ENCODE measurements at places on chromosomes 2 and 18. TPM values are rescaled to one million over a fixed set of nuclear protein-coding genes. Genes with fewer than 3 reads are reported as not detected.
A peak's percentile ranks its signal among the peaks of the same experiment; 100 is the strongest.

DNA sequence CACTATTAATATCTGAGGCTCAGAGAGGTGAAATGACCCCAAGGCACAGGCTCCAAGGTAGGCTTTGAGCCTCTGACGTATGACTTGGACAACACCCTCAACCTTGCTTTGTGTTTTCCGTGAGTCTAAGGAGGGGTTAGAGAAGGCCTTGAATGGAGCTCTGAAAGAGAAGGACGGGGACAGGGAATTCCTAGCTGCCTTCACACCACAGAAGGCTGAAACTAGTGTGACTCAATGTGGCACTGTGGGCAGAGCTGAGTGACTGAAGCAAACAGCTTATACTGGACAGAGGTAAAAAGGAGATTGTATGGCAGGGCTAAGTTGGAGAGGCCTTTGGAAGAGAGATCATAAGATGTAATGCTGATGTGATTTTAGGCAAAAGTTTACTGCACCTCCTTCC lies 3.5 kb upstream of the NCK2 start:
- H3K36me3 ChIP-seq, result no peaks in the 10 kb centered on the region
- no peak overlapping the region for H3K27ac ChIP-seq
- H3K4me3 ChIP-seq, result no peak overlapping the region
- peaks cover 12% of the 10 kb centered on the region for H3K4me1 ChIP-seq
- DNase-seq, result no peak

DNA sequence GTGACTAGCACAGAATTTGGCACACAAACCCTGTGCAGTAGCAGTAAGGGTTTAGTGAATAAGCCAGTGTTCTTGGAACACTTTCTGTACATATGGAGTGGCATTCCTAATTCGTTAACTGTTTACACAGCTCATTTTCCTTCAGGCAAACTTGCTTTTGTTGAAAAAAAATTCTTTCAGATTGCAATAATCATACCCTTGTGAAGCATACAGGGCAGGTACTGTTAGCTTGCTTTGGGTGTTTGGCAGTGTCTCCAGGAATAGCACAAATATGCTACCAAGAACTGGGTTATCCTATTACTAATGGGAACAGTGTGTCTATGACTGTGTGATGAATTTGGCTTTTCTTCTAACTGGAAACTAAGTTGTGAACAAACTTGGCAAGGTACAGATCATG lies 33.4 kb downstream of the UGP2 start:
- H3K36me3 ChIP-seq, result peaks cover 12% of the 10 kb centered on the region
- no peaks in the 10 kb centered on the region for H3K27me3 ChIP-seq
- H3K4me3 ChIP-seq, result no peak overlapping the region
- peak overlapping the region; percentile 64 for H3K27ac ChIP-seq
- no peak for DNase-seq
- peaks cover 64% of the 10 kb centered on the region for H3K4me1 ChIP-seq

Gene UPP2
- total RNA-seq, result not detected

Gene CNDP1
- total RNA-seq, result not detected

DNA sequence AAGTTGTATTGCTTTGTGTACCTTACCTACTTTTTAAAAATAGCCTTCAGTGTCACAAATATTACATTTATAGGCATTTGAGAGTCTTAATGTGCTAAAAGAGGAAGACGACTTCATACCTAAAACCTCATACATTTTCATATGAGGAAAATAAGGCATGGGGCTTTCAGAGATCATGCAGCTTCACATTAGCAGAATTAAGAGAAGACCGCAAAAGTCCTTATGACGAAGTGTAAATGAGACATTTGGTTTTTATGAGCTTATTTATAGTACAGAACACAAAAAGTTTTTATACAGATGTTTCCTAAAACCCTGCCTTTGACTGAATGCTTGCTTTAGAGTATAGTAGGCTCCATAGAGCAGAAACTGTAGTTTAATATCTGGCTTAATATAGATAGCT lies 10.1 kb upstream of the CCDC138 start:
- H3K36me3 ChIP-seq, result peaks cover 96% of the 10 kb centered on the region
- H3K4me3 ChIP-seq, result no peak overlapping the region
- H3K27me3 ChIP-seq, result no peaks in the 10 kb centered on the region
- no peak for DNase-seq

- DNase-seq, result no peak
- H3K4me3 ChIP-seq, result no peak overlapping the region
- no peaks in the 10 kb centered on the region for H3K27me3 ChIP-seq
- no peak overlapping the region for H3K27ac ChIP-seq
These were observed 224.8 kb downstream of the NUP35 start for GRCh38 chr2:183349091-183349490.

Gene CD8A
- total RNA-seq, result 5.5 TPM

Gene NFU1
- total RNA-seq, result 45.5 TPM

GRCh38 chr18:24076950-24077349 lies 61.9 kb upstream of the CABYR start:
- peak; percentile 82 for DNase-seq
- H3K4me1 ChIP-seq, result peaks cover 10% of the 10 kb centered on the region
- peaks cover 9% of the 10 kb centered on the region for H3K36me3 ChIP-seq
- peak overlapping the region; percentile 54 for H3K27ac ChIP-seq
- no peaks in the 10 kb centered on the region for H3K27me3 ChIP-seq

GRCh38 chr2:208127090-208127489 lies 2.5 kb downstream of the CRYGC start:
- H3K4me1 ChIP-seq, result peaks cover 5% of the 10 kb centered on the region
- no peaks in the 10 kb centered on the region for H3K36me3 ChIP-seq
- H3K4me3 ChIP-seq, result no peak overlapping the region
- peaks cover 5% of the 10 kb centered on the region for H3K27me3 ChIP-seq
- no peak for DNase-seq

Gene C2orf76
- 12.5 TPM for total RNA-seq

Gene EPHA4
- total RNA-seq, result 15.4 TPM

GRCh38 chr2:216698293-216698692 lies 2.9 kb upstream of the IGFBP5 start:
- no peak for DNase-seq
- peak overlapping the region; percentile 94 for H3K27ac ChIP-seq
- peaks cover 49% of the 10 kb centered on the region for H3K4me1 ChIP-seq
- no peaks in the 10 kb centered on the region for H3K36me3 ChIP-seq
- H3K27me3 ChIP-seq, result no peaks in the 10 kb centered on the region

Gene COLEC11
- 7.3 TPM for total RNA-seq

GRCh38 chr2:128169497-128169896 lies 78.5 kb downstream of the UGGT1 start:
- H3K27me3 ChIP-seq, result no peaks in the 10 kb centered on the region
- no peaks in the 10 kb centered on the region for H3K4me1 ChIP-seq
- H3K36me3 ChIP-seq, result peaks cover 94% of the 10 kb centered on the region
- H3K27ac ChIP-seq, result no peak overlapping the region
- H3K4me3 ChIP-seq, result no peak overlapping the region

- peak; percentile 87 for DNase-seq
- peaks cover 87% of the 10 kb centered on the region for H3K4me1 ChIP-seq
- peak overlapping the region; percentile 70 for H3K4me3 ChIP-seq
These were observed 545 bp downstream of the GLI2 start for GRCh38 chr2:120736202-120736623.

DNA sequence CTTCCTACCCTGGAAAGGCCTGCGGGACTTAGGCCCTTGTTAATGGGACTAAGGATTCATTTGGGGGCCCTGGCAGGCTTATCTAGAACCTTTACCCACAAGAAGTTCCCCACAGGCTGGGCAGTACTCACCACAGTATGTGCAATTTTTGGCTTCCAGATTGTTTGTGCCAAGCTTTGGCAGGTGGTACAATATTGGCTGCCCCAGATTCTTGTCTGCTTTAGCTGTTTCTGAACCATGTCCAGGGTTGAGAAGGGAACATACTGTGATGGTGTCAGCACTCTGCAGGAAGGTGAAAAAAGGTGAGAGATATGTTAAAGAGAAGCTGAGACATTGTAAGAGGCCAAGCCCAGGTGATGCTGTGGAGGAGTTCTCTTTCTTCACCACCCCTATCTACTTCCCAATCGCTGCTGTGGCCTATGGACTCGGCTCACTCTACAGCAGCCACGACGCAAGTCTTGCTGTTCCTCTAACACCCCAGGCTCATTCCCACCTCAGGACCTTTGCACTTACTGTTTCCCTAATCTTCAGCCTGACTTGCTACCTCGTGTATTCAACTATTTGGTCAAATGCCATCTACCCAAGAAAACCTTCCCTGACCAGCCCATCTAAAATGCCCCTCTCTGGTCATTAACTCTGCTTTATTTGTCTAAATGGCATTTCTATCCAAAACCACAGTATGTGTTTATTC lies 9.2 kb downstream of the SLC4A5 start:
- H3K4me3 ChIP-seq, result no peak overlapping the region
- no peaks in the 10 kb centered on the region for H3K27me3 ChIP-seq
- DNase-seq, result peak; percentile 37
- H3K27ac ChIP-seq, result no peak overlapping the region

DNA sequence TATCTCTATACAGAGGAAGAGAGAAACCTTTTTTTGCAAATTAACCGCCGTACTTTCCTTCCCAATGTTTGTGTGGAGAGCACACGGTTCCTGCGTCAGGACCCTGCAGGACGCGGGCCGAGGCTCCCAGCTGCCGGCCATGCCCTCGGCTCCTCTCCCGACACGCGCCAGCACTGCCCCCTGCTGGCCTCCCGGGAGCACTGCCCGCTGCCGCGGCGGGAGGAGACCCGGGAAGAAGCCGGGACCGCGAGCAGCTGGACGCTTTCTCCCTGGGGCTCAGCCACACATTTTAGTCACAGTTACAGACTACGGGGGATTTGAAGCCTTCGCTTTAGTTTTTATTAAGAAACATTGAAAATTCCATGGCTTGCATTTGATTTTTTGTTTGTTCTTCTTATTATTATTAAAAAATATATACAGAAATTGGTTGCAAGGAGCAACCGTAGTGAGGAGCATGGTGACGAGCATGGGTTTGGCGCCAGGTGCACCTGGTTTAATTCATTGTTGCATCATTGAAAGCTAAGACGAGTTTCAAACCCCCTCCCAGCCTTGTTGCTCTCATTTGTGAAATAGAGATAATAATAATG lies 401.2 kb downstream of the GALR1 start:
- H3K36me3 ChIP-seq, result no peaks in the 10 kb centered on the region
- no peak overlapping the region for H3K27ac ChIP-seq
- H3K4me3 ChIP-seq, result no peak overlapping the region
- no peaks in the 10 kb centered on the region for H3K4me1 ChIP-seq

- no peaks in the 10 kb centered on the region for H3K36me3 ChIP-seq
- no peak overlapping the region for H3K27ac ChIP-seq
- H3K4me3 ChIP-seq, result peak overlapping the region; percentile 44
- H3K4me1 ChIP-seq, result peaks cover 9% of the 10 kb centered on the region
- H3K27me3 ChIP-seq, result no peaks in the 10 kb centered on the region
These were observed 38.1 kb upstream of the TGIF1 start for GRCh38 chr18:3411854-3412268.

DNA sequence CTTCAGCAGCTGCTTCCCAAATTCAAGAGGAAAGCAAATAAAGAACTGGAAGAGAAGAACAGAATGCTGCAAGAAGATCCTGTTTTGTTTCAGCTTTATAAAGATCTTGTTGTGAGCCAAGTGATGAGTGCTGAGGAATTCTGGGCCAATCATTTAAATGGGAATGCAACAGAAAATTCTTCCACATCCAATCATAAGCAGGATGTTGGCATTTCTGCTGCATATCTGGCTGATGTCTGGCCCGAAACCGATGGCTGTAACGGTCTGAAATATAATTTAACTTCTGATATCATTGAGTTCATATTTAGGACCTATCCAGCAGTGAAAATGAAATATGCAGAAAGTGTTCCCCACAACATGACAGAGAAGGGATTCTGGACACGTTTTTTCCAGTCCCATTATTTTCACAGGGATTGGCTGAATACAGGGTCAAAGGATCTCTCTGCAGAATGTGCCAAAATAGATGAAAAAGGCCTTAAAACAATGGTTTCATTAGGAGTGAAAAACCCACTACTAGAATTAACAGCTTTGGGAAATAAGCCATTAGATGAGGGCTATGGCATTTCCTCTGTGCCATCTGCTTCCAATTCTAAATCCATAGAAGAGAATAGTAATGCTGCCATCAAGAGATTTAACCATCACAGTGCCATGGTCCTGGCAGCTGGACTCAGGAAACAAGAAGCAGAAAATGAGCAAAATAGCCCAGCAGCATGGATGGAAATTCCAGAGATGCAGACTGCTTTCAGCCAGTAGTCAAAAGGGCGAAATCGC lies 175.6 kb downstream of the MC4R start:
- H3K4me1 ChIP-seq, result peaks cover 32% of the 10 kb centered on the region
- H3K4me3 ChIP-seq, result no peak overlapping the region
- H3K27me3 ChIP-seq, result no peaks in the 10 kb centered on the region
- no peaks in the 10 kb centered on the region for H3K36me3 ChIP-seq
- no peak for DNase-seq
- no peak overlapping the region for H3K27ac ChIP-seq

- no peak for DNase-seq
- H3K27me3 ChIP-seq, result peaks cover 76% of the 10 kb centered on the region
- no peak overlapping the region for H3K27ac ChIP-seq
- no peak overlapping the region for H3K4me3 ChIP-seq
These were observed 821 bp upstream of the CHRNG start for GRCh38 chr2:232538671-232539070.

GRCh38 chr18:1270081-1270480 lies 365.4 kb downstream of the ADCYAP1 start:
- H3K4me3 ChIP-seq, result no peak overlapping the region
- H3K27me3 ChIP-seq, result no peaks in the 10 kb centered on the region
- no peak for DNase-seq
- H3K36me3 ChIP-seq, result no peaks in the 10 kb centered on the region

GRCh38 chr18:7618891-7619442 lies 51.9 kb downstream of the PTPRM start:
- H3K4me1 ChIP-seq, result peaks cover 63% of the 10 kb centered on the region
- H3K27ac ChIP-seq, result no peak overlapping the region
- H3K4me3 ChIP-seq, result no peak overlapping the region
- no peaks in the 10 kb centered on the region for H3K36me3 ChIP-seq
- DNase-seq, result peak; percentile 83
